Activated effector memory CD4-positive, alpha-beta T cell treated with Interleukin-2 at 50 U/mL for 16 hours (primary cell): ENCODE measurements at places on chromosomes 1 and 21.

DNA sequence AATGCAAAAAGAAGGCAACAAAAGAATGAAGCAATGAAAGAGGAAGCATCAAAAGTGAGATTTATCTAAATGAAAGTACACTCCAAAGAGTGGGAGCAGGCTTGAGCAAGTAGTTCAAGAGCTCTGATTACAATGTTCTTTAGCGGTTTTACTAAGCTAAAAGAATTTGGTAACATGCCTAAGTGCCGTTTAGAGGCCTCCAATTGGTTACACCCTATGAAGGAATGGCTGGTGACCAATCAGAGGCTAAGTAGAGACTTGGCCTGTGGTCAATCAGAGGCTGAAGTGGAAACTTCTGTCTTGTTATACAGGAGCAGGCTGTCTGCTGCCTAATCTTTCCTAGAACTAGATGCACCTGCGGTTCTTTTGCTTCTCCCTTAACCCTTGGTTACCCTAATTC, 59.1 kb downstream of the PTGFR start:
- no peak for DNase-seq

DNA sequence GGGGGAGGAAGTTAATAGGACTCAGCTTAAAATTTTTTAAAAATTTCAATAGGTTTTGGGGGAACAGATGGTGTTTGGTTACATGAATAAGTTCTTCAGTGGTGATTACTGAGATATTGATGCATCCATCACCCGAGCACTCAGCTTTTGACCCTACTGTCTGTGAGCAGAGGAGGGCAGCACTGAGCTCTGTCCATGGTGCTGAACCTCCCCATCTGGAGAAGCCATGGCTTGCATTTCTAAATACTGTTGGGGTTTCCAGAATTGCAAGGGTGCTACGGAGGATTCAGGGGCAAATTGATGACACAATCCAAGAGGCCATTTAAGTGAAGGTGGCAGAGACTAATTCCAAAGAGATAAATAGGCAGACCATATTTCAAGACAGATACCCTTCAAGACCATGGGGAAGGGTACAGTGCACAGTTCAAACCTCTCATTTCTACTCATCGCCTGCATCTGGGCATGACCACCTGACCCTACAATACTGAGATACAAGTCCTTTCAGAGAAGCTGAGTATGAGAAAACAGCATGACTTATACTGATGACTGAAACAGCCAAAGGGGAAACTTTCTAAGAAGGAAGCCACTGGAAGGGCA, 17.2 kb downstream of the SYT2 start:
- peak; percentile 31 for DNase-seq

DNA sequence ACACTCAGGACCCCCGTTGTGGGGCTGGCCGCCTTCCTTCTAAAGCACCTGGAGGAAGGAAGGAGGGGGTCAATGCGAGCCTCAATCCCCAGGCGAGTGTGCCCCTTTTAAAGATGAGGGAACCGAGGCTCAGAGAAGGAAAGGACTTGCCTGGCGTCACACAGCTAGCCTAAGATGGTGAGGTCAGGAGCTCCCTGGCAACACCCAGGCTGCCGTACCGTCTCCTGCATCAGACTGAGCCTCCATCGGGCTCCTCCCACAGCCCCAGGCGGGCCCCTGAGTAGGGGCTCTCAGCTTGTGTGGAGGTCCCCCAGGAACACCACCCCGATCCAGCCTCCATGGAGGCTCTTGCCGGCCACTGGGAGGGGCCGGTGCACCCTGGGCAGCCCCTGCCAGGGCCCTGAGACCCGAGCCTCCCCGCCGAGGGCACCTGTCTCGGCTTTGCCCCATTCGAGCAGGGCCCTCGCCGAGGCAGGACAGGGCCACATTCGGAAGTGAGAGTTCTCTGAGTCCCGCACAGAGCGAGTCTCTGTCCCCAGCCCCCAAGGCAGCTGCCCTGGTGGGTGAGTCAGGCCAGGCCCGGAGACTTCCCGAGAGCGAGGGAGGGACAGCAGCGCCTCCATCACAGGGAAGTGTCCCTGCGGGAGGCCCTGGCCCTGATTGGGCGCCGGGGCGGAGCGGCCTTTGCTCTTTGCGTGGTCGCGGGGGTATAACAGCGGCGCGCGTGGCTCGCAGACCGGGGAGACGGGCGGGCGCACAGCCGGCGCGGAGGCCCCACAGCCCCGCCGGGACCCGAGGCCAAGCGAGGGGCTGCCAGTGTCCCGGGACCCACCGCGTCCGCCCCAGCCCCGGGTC, at the start of gene AIRE:
Gene AIRE (plus strand): TSS at position 739 of the 855 bp plus-strand sequence. CDS start 131 bp downstream, outside the sequence.
- no peak for DNase-seq

- DNase-seq = no peak
Observed at GRCh38 chr21:22582026-22582425, 1583.8 kb downstream of the NCAM2 start.

DNA sequence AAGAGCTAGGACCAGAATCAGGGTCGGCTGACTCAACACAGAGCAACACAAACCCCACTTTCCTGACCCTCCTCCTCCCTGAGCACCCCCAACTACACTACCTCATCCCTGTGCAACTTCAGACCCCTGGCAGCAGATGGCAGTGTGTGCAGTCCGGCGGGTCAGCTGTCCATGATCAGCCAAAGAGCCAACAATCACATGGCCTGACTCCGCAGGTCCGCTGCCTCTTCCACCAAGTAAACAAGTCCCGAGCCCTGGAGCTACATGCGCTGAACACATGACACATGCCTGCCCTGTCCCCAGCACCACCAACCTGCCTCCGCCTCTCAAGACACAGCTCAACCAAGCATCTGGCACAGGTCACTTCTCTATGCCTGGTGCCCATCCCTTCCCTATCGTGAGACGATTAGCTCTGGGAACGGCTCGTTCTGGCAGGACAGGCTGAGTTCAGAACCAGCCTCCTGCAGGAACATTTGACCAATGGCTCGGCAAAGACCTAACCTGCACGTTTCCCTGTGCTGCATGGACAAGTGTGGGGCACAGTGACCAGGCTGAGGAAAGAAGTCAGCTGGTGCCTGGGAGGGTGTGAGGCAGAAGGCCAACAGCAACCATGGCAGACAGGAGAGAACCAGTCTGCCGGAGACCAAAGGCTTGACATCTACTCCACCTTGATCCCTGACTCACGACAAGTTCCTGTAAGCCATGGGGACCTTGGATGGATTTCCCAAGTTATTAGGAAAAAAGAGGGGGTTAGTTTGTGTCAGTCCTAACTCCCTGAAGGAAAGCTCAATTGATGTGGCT, 60.3 kb downstream of the CD46 start:
- DNase-seq = no peak

- no peak for DNase-seq
Observed at GRCh38 chr1:47837866-47838561, 159.2 kb downstream of the TRABD2B start.

- DNase-seq = no peak
Observed at GRCh38 chr1:172308142-172308541, 112.3 kb upstream of the C1orf105 start.

- DNase-seq = no peak
Observed at GRCh38 chr1:65949230-65949626, 156.5 kb downstream of the PDE4B start.

- DNase-seq = no peak
Observed at GRCh38 chr1:5887349-5887970, 104.8 kb downstream of the NPHP4 start.

GRCh38 chr1:79235301-79236002, 228.9 kb upstream of the ADGRL4 start:
- DNase-seq = no peak

DNA sequence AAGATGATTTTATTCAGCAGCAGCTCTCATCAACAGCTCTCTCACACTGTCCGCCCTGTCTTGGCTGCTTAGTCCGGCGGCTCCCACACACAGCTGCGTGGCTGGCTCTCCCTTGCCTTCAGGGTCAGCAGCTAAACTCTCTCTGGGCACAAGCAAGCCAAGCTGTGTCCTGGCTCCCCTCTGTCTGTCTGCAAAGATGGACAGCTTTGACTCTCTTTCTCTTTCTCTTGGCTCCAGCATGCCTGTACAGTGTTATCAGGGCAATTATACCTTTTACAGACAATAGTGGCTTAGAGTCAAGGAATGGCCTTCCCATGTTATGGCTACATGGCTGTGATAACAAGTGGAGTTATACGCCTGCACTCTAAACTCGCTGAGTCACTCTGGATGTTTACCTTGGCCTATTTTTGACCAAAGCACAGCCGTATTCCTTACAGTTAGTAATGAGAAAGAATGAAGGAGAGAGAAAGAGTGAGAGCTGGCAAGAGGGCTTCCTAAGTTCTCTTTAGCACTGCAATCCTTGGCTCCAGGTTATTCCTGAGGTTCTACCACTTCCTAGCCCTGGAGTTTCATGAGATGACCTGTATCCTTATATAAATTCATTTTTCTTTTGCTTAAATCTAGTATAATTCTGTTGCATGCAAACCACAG, 59.9 kb upstream of the ZSWIM5 start:
- no peak for DNase-seq

GRCh38 chr1:235783148-235783776, 83.4 kb downstream of the LYST start:
- DNase-seq = no peak

DNA sequence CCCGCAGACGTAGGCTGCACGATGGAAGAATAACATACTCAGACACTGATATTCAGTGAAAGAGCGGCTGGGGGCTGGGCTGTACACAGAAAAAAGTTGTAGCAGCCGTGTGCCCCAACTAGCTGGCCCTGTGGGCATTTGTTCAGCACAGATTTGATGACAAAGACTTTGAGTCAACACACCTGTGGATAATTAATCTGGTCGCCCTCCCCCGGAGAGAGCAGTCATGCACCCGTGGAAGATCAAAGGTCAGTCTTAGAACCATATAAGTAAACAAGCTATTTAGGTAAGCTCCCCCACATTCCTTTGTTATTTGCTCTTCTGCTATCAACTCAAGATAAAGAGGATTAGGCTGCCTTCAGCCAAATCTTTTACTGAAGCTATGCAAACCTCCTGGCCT, 148.4 kb upstream of the HMCN1 start:
- DNase-seq = no peak

- DNase-seq = no peak
Observed at GRCh38 chr1:224447251-224447650, 12.7 kb upstream of the WDR26 start.

GRCh38 chr21:18369115-18369514, 34.5 kb downstream of the TMPRSS15 start:
- no peak for DNase-seq

DNA sequence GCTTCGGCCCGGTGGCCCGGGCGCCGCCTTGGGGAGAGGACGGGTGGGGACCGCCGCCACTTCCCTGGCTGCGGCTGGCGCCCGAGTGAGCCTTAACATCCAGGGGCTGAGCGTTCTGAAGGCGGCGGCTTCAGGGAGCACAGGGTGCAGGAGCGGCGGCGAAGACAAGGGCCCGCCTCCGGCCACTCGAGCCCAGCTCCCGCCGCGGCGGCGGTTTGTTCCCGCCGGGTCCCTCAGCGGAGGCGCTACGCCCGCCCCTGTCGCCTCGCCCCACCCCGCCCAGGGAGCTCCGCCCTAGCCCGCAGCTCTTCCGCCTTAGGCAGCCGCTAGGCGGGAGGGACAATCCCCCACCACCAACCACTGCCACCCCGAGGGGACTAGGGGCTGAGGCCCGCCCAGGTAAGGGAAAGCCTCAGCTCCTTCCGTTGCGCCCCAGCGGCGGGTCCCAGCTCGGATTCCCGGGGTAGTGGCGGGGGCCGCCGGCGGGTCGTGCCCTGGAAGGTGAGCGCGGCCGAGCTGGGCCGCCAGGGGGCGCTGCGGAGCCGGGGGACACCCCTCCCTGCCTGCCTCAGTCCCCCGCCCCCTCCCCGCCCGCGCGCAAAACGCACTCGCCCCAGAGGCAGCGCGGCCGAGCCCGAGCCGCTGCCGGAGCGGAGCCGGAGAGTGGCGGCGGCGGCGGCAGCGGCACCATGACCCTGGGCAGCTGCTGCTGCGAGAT, at the start of gene FOXD2:
Gene FOXD2 (plus strand): TSS at position 598 of the 718 bp plus-strand sequence. CDS start 92 bp downstream, at position 690.
- DNase-seq = peak; percentile 88

- DNase-seq = no peak
Observed at GRCh38 chr1:12097321-12097720, 34.2 kb downstream of the TNFRSF8 start.

DNA sequence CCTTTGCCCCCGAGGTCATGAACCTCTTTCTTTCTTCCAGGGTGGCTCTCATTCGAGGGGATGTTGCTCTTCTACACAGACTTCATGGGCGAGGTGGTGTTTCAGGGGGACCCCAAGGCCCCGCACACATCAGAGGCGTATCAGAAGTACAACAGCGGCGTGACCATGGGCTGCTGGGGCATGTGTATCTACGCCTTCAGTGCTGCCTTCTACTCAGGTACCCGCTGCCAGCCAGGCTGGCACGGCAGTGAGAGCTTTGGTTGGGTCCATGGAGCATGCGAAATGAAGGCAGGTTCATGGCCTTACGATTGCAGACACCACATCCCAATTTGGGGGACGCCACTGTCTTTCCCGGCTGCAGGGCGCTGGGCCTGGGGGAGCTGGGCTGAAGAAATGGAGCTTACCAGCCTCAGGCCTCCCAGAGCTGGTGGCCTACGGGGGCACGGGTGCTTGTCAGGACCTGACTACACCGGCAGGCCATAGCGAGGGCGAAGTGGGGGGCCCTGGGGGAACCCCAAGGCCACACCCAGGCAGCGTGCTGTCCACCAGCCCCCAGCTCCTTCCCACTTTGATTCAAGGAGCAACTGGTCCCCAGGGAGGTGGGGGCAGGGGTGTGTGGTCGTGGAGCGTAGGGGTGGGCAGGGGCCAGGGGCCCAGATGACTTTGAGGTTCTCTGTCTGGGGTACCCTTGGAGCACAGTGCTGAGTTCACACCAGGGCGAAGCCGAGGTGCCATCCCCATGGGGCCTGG, 20.0 kb downstream of the SLC45A1 start:
- DNase-seq = no peak
